ENCODE measurements at places on chromosomes 3 and 15.

DNA sequence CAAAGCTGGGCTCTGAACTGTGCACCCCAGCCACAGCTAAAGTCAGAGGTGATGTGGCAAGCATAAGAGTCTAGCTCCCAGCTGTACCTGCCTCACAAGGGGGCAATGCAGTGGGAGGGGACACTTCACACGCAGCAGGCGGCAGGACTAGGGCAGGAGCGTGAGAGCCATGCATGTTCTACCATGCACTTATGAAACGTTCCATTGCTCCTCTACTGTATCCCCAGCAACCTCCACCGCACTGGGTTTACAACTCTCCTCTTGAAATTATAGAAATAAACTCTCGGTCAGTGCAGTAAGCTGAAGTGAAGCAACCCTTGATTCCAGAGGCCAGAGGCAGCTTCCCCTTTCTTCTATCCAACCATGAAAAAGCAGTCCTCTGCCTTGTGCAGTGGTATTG, 298.6 kb upstream of the STT3B start:
- DNase-seq, result no peak

DNA sequence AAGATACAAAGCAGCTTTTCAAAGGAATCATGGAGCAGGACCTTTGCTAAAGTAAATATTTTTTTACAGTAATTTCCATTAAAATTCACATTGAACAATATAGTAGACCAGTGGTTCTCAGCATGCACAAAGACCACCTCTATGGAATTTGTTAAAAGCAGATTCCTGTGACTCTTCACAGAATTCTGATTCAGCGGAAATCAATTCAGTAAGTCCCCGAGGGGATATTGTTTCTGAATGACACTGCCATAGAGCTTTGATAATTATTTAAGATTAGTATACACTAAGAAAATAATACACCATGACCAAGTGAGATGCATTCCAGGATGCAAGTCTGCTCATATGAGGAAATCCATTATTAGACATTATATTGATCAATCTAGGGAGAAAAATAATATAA, 161.9 kb upstream of the TNIK start:
- DNase-seq, result no peak

GRCh38 chr3:127067116-127067910, 84.4 kb downstream of the PLXNA1 start:
- no peak for DNase-seq

DNA sequence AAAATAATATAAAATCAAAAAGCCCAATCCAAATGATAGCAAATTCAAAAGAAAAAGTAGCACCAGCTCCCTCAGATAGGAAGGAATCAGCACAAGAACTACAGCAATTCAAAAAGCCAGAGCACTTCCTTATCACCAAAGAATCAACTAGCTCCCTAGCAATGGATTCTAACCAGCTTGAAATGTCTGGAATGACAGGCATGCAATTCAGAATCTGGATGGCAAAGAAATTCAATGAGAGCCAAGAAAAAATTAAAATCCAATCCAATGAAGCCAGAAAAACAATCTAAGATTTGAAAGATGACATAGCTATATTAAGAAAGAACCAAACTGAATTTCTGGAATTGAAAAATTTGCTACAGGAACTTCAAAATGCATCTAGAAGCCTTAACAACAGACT, 1334.4 kb upstream of the ALCAM start:
- DNase-seq, result peak; percentile 2

- no peak for DNase-seq
Observed at GRCh38 chr3:101117465-101117864, 124.2 kb upstream of the ABI3BP start.

GRCh38 chr3:18633002-18633401, 207.9 kb upstream of the SATB1 start:
- no peak for DNase-seq

Measured in fibroblast of pulmonary artery (primary cell).